Astrocyte of the spinal cord (primary cell): ENCODE measurements at places on chromosomes 3 and 15.

- peak; percentile 73 for DNase-seq
These were observed 3.6 kb downstream of the CTNNB1 start for GRCh38 chr3:41202834-41203345.

DNA sequence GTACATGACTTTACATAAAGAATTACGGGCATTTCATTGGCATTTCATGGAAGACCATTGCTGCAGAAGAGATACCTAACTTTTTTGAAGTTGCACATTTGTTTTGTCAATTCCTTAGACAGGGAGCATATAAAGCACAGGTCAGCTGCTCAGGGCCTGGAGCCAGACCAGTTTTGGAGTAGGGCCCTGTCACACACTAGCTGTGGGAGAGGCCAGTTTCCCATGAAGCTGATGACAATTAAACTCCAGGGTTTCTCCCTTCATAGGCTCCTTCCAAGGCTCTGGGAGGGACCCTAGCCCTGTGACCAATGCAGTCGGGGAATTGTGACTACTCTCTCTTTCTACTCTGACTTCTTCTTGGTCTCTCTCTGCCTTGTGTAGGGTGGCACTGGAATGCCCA, 107.3 kb upstream of the SELENOK start:
- no peak for DNase-seq

- peak; percentile 43 for DNase-seq
These were observed 20.6 kb downstream of the MYH15 start for GRCh38 chr3:108489776-108490175.

- DNase-seq = peak; percentile 55
These were observed 73.5 kb upstream of the ABI3BP start for GRCh38 chr3:101066711-101067129.

- no peak for DNase-seq
These were observed 420.3 kb upstream of the PDZRN3 start for GRCh38 chr3:74045000-74045399.

DNA sequence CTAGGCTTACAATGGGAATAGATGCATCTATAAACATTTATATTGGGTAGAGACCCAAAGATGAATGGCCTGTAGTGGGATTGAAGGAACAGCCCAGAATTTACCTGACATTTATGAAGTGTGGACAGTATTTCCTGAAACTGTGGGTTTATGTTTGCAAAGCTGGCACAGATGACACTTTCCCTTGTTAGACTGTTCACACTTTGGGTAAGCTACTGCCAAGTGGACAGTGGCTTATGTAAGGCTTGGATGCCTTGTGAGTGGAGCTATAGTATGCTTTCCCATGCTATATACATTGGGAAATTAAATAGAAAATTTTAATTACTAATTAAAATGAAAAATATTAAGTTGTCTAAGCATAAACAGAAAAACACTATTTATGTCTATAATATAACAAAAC, 48.5 kb downstream of the STARD9 start:
- no peak for DNase-seq

DNA sequence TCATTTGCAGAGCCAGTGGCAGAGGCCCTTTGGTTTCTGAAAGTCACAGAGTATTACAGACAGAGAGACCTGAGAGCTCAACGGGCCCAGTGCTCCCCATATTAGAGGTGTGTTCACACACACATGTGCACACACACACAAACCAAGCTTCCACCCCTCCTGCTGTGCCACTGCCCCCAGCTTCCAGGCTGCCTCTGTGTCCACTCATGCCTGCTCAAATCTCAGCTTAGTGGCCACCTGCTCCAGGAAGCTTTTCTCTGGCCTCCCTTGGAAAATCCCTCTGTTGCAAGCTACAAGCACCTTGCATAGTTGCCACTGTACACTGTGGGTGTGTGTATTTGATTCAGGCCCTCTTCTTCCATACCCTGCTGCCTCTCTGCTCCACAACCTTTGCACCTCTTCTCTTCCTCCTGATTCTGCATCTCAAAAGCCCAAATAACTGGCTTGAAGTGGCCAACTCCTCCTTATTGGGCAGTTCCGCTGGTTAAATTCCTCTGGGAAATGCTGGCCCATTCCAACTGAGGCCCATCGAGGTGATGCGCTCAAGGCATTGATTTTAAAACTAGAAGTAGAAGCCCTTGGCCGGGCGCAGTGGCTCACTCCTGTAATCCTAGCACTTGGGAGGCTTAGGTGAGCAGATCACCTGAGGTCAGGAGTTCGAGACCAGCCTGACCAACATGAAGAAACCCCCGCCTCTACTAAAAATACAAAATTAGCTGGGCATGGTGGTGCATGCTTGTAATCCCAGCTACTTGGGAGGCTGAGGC, 23.0 kb downstream of the MESD start:
- DNase-seq = no peak

GRCh38 chr15:89035150-89035549, 53.1 kb upstream of the ABHD2 start:
- DNase-seq = no peak

- peak; percentile 42 for DNase-seq
These were observed 33.6 kb upstream of the TOPAZ1 start for GRCh38 chr3:44208086-44208485.

DNA sequence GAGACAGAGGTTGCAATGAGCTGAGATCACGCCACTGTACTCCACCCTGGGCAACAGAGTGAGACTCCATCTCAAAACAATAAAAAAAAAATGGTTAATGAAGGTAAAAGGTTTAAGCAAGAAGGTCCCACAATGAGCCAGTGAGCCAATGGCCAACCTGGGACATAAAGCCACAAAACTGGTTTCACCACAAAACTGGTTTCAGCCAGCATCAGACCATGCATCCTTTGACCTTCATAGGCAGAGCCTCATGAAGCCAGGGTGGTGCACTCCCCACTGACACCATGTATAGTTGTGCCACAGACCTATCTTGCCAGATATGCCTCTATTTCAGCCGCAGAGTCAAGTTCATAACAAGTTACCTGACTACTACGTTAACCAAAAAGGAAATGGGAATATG, 41.9 kb downstream of the SCAP start:
- DNase-seq = no peak

GRCh38 chr3:8555113-8555661, 53.6 kb downstream of the LMCD1 start:
- DNase-seq = peak; percentile 96

GRCh38 chr15:67670647-67671305, 128.3 kb downstream of the MAP2K5 start:
- no peak for DNase-seq

DNA sequence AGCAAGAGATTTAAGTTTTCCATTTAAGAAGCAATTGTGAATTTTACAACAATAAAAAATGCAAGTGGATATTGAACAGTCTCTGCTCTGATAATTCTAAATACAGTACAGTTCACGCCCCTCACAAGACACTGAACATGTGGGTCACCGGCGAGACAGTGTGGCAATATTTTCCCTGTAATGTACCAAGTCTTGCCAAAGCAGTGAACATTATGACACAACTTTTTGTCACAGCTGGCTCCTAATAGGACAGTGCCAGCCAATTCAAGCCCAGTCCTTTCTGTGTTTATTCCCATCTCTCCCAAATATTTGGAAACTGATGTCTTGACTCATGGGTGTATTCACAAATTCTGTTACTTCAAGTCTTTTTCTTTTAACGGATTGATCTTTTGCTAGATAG, 62.3 kb downstream of the PPARG start:
- DNase-seq = no peak

DNA sequence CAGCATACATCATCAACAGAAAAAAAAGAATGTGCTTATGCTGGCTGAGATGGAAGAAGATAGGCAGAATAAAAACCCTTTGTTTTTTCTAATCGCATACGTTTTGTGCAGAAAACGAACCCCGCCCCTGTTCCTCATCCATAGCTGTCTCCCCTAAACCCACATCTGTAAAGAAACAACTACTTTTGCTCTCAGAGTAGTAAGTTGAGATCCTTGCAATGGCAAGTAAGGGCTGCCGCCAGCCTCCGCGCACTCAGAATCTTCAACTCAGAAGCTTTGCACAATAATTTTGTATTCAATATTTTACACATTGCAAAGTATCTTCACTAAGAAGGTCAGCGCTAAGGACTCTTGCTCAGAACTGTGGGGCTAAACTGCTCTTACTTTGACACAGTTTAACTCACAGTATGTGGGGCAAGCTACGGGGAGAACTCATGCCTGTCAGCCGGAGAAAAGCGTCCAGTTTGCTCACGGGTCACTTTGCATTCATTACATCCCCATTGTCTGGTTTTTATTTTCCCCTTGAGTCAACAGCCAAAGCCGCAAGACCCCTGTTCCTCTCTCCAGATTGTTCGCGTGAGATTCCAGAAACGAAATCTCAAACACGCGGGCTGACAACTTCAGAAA, 1.0 kb downstream of the LYSMD4 start:
- peak; percentile 33 for DNase-seq

GRCh38 chr3:50390508-50391224, 31.3 kb upstream of the TMEM115 start:
- DNase-seq = no peak

DNA sequence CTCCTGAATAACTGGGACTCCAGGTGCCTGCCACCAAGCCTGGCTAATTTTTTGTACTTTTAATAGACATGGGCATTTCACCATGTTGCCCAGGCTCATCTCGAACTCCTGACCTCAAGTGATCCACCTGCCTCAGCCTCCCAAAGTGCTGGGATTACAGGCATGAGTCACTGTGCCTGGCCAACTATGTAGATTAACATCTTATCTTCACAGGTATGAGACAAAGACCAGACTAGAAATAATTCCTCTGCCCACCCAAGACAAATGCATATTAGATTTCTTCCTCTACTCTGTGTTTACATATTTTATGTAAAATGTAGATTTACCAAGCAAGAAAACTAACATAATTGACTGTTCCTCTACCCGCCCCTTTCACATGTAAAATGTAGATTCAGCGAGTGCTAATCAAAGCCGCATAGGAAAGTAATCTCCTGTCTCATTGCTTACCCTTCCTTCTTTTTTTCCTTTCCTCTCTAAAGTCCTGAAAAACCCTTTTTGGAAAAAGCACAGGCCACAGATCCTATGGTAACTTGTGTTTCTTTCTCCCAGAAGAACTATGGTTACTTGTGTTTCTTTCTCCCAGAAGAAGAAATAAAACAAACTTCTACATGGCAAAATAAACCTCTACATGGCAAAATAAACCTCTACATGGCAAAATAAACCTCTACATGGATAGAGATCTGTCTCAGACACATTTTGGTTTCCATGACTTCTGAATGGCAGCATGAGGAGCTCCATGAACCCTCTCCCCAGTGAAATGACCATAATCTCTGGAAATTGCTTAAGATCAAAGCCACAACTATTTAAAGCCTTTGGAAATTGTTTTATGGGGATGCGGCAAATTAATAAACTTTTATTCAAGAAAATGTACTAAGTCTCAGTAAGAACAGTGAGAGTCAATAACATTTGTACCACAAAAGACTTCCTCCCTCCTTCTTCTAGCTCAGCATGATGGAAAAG, 9.1 kb upstream of the ABHD2 start:
- DNase-seq = no peak

DNA sequence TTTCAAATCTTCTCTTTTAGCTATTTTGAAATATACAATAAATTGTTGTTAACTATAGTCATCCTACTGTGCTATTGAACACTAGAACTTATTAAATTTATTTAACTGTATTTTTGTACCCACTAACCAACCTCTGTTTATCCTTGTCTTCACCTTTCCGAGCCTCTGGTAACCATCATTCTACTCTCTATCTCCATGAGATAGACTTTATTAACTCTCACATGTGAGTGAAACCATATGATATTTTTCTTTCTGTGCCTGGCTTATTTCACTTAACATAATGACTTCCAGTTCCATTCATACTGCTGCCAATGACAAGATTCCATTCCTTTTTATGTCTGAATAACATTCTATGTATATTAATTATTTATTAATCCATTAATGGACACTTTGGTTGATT, 15.8 kb upstream of the SLC15A2 start:
- DNase-seq = no peak

GRCh38 chr3:45499529-45499928, 95.0 kb upstream of the LIMD1 start:
- peak; percentile 65 for DNase-seq

DNA sequence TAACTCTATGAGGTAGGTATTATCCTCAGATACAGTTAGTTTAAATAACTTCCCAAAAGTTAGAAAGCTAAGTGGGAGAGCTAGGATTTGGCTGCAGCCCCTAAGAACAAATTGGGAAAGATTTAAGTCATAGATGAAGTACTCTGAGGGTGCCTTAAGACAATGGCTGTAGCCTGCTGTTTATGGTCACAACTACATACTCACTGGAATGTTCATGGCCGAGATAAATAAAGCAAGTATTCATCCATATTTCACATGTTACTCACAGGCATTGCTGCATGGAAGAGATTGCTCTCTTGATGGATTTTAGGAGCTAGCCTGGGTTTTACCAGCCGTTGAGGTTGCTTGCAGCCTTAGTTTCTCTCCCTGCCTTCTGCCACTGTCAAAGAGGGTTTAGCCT, 145.0 kb downstream of the CMSS1 start:
- DNase-seq = peak; percentile 77

GRCh38 chr15:79209690-79210089, 72.8 kb upstream of the ANKRD34C start:
- no peak for DNase-seq

DNA sequence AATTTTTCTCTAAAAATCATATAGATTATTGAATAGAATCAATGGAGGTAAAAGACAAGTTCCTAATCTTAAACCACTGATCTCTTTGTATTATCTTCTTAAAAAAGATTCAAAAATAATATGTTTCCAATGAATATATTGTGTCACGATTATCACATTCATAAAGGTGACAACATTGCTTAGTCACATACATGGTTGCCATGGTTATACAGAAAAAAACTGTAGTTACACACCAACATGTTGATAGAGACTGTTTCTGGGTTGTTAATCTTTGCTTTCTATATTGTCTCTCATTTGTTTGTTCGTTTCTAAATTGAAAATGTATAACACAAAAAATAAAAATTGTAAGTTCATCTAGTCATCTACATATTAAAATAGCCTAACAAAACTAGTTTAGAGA, 376.0 kb upstream of the ALCAM start:
- no peak for DNase-seq

GRCh38 chr3:196517162-196517800, 2.1 kb upstream of the SMCO1 start:
- DNase-seq = no peak

DNA sequence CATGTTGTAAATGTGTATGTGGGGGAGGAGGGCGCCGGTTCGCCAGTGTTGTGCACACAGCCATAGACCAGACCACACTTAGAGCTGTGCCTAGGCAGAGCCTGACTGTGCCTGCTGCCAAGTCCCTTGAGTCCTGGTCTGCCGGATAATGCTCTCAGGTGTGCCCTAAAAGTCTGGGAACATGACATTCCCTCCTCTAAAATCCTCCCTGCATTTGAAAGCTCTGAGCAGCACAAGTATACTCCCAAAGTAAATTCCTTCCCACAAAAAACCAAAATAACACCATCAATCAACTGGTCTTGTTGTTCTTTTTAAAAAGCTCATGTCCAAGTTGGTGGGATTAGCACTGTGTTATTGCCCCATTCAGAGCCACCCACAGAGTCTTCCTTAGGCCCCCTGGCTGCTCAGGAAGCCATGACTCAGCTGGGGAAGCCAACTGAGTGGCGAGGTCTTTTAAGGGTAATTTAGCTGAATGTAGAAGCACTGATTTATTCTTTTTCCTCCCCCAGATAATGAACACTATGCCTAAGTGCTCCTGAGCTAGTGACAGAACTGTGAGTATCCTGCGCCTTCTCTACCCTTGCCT, 147.8 kb upstream of the MCTP2 start:
- peak; percentile 93 for DNase-seq
